Activated naive CD4-positive, alpha-beta T cell treated with anti-CD3 and anti-CD28 coated beads, Interleukin-2, amount 50 U/mL, for 72 hours (primary cell): ENCODE measurements at places on chromosomes 16 and 17. TPM values are rescaled to one million over a fixed set of nuclear protein-coding genes. Genes with fewer than 3 reads are reported as not detected.

GRCh38 chr16:48609652-48610029 is 339 bp downstream of the N4BP1 start:
- DNase-seq, result peak; percentile 77

DNA sequence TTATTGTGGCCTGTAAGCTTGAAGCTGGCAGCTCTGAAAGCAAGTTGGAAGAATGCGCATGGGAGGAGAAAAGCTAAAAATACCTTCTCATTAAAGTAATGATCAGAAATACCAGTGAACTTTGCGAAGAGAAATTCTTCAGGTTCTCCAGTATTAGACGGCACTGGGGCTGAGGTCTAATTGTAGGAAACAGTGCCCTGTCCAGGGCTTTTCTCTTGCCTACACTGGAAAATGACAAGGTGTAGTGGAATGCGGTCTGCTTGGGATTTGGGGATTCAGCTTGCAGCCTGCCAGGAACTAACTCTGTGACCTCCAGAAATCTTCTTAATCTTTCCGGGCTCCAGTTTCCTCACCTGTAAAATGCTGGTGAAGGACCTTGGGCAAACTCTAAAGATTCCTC is 53.3 kb upstream of the KCNJ16 start:
- no peak for DNase-seq

DNA sequence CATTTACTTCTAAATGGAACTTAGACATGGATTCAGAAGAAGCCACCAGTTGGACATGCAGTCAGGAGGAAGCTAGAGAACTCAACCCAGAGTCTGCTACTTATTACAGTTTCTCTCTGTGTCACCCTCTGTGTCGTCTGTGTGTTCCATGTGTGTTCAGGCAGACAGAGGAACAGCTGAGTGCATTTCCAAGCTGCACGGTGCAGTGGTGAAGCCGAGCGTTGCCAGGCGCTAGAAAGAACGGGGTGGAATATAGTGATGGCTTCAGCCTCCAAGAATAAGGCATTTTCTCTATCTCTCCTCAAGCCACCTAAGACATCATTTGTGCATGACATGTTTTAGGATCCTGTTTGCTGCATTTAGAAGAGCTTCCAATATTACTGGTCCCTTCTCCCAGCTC is 101.1 kb upstream of the CCL2 start:
- no peak for DNase-seq

GRCh38 chr16:78490847-78491246 is 391.4 kb downstream of the WWOX start:
- DNase-seq, result no peak

DNA sequence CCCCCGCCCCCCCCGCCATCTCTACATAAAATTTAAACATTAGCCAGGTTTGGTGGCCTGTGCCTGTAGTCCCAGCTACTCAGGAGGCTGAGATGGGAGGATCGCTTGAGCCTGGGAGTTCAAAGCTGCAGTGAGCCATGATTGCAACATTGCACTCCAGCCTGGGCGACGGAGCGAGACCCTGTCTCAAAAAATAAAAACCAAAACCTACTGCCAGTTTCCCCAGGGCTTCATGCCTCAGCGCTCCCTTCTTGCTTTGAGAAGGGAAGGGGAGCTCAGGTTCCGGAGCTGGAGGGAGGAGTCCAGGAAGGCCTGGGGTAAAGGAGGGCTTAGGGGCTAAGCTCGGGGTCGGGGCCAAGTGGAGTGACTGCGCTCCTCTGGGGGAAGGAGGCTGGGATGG is 20.5 kb downstream of the PLCD3 start:
- no peak for DNase-seq

- DNase-seq, result no peak
Measured at GRCh38 chr16:62170642-62171041, 134.4 kb upstream of the CDH8 start.

DNA sequence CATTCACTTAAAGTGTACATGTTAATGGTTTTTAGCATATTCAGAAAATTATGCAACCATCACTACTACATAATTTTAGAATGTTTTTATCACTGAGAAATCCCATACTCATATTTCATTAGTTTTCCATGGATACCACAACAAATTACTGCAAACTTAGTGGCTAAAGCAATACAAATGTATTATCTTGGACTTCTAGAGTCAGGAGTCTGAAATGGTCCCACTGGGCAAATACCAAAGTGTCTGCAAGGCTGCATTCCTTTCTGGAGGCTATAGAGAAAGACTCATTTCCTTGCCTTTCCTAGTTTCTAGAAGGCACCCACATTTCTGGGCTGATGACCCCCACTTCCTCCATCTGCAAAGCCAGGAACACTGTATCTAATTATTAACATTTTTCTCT is 16.9 kb upstream of the GNAO1 start:
- no peak for DNase-seq

GRCh38 chr17:68595496-68595895 is 5.7 kb downstream of the FAM20A start:
- DNase-seq, result no peak

- DNase-seq, result peak; percentile 86
Measured at GRCh38 chr16:89315791-89316581, 98.5 kb downstream of the ZNF778 start.

DNA sequence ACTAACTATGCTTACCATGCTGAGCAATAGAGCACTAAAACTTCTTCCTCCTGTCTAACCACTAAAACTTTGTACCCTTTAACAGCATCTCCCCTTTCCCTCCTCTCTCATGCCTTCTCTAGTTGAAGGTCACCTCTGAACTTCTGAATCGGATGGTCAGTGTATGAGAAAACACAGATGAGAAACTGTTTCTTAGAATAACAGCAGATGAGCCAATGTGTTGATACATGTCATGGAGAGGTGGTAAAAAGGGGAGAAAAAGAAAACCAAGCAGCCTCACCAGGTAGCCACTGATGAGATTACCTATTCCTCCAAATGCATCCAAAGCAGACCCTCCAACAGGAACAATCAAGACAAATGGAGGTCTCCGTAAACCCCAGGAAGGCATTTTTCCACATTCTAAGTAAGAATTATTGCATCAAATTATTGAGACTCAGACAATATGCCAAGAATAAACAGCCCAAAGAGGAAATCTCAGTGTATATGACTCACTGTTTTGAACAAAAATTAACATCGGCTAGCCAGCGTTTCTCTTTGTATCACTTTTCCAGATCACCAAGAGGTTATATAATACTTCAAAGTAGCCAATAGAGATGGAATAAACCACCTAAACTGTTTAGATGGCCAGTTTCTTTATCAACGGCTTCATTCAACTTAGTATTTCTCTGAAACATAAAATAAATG is 793.3 kb upstream of the SOX9 start:
- no peak for DNase-seq

GRCh38 chr16:82655072-82655714 is 28.4 kb downstream of the CDH13 start:
- peak; percentile 51 for DNase-seq

DNA sequence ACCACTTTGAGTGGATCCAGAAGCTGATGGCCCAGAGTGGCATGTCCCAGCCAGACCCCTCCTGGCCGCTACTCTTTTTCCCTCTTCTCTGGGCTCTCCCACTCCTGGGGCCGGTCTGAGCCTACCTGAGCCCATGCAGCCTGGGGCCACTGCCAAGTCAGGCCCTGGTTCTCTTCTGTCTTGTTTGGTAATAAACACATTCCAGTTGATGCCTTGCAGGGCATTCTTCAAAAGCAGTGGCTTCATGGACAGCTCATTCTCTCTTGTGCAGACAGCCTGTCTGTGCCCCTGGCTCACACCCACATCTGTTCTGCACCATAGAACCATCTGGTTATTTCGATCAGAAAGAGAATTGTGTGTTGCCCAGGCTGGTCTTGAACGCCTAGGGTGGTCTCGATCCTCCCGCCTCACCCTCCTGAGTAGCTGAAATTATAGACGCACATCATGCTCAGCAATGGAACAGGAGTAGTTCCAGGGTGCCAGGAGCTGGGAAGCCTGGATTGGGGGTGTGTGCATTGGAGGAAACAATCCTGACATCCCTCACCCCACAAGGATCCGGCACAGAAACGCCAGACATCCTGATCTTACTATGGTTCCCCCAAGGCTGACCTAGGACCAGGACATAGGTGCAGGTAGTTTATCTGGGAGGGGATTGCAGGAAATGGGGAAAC is 4.6 kb downstream of the PRSS21 start:
- DNase-seq, result no peak

GRCh38 chr17:2101448-2102257 is 46.8 kb downstream of the HIC1 start:
- DNase-seq, result peak; percentile 76

Gene TEKT1
- total RNA-seq, result not detected

Gene CD7
- total RNA-seq, result 646 TPM

Gene HBM
- total RNA-seq, result not detected
